ENCODE measurements at places on chromosomes 13 and 19.

GRCh38 chr19:13155472-13156359, 5.5 kb downstream of the IER2 start:
- DNase-seq = peak; percentile 79

- DNase-seq = no peak
These were observed 97.6 kb upstream of the DACH1 start for GRCh38 chr13:71964491-71965100.

DNA sequence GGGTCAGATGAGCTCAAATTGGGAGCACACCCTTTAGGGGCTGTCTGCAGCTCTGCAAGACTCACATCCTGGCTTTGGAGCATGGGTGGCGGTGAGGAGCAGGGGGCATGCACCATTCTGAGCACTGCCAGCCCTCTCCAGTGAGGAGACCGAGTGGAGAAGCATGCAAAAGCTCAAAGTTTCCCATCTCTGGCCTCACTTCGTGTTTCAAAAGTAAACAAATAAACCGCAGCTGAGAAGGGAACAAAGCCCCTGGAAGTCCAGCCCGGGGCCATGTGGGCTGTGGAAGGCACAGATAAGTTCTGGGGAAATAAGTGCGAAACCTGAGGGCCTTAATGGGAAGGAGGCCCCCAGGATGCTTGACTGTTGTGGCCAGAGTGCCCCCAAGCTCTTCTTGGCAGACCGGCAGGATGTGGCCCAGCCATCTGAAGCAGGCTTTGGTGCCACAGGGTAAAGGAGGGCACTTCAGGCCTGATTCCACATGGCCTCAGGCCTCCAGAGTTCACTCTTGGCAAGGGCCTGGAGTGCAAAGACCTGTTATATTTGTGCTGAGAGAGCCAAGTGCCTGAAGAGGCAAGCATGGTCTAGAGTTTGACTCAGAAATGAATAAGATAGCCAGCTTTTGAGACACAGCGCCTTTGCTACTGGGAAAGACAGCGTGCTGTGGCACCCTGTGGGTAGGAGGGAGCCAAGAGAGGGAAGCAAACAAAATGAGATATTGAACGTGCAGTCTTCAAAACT, 1.2 kb downstream of the MEDAG start:
- DNase-seq = peak; percentile 65

GRCh38 chr19:2330632-2331284, 2.3 kb downstream of the SPPL2B start:
- no peak for DNase-seq

- no peak for DNase-seq
These were observed 1.1 kb upstream of the KCNJ14 start for GRCh38 chr19:48454150-48454730.

GRCh38 chr19:2171349-2172145, 7.8 kb downstream of the DOT1L start:
- no peak for DNase-seq

DNA sequence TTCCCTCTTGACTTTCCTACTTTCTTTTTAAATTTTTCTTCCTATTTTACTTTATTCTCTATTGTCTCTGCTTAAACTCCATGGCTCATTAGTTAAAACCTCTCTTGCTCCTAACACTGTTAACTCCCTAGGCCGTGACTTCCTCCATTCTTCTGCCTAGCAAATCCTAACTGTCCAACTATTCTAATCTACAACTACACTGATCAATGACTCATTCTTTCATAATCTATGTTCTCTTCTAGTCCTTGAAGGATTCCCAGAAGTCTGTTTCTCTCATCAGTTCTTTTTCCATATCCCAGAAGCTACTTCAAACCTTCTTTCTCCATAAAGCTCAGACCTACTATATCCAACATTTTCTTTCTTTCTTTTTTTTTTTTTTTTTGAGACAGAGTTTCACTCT, 66.9 kb downstream of the MICU2 start:
- peak; percentile 20 for DNase-seq

DNA sequence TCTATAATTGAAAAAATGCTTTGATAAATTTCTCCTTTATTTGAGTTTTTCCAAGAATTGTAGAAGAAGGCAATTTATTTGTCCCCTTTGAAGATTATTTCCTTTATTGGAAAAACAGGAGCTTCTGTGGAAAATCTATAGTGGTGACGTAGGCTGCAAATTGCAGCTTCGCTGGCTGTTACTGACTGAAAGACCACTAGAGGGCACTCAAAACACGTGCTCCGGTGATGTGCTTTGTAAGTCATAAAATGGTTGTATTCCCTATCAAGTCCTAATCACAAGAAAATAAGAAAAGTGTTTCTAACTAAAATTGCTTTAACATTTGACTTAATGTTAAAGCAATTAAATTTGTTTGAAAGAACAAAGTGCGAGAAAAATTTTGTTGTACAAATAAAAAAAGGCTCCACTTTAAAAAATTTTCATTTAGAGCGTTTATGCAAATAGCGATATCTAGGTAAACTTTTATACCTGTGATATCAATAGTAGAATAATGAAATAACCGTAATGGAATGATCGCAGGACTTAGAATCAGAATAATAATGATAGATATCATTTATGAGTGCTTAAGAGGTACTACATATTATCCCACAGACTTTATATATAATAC, 638.2 kb upstream of the SPRY2 start:
- peak; percentile 74 for DNase-seq

- peak; percentile 28 for DNase-seq
These were observed 2.4 kb upstream of the APOC4 start for GRCh38 chr19:44939668-44940067.

- no peak for DNase-seq
These were observed 4.4 kb upstream of the CYP4F2 start for GRCh38 chr19:15902254-15902653.

DNA sequence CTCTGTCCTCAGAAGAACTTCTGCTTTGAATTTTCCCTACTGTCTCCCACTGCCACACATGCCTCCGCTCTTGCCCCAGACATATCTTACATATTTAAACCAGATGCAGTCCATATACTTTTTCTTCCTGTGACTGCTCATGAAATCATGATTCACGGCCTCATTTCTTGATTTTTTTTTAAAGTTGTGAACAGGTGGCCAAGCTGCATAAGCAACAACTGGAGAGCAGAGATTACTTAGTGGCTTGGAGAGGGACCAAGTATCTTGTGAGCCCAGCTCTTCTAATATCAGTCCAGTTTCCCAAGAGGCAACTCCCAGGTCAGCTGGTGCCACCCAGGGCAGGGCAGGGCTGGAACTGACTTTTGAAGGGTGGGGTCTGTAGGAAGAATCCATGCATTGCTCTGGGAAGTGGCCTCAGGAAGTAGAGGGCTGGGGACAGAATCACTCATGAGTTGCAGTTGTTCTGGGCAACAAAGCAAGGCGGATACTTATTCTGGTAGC, 152.4 kb downstream of the LMO7 start:
- DNase-seq = peak; percentile 94
